ENCODE measurements at places on chromosomes 16 and 17. TPM values are rescaled to one million over a fixed set of nuclear protein-coding genes. Genes with fewer than 3 reads are reported as not detected.

Gene WSCD1
- total RNA-seq: 37.3 TPM

Gene PIPOX
- 2.0 TPM for total RNA-seq

Gene HS3ST3B1
- 0.13 TPM for total RNA-seq

Gene FOXC2
- total RNA-seq: 2.3 TPM

Gene PLCG2
- total RNA-seq: 7.7 TPM

Gene TBX21
- total RNA-seq: not detected

Gene PTX4
- total RNA-seq: not detected

Gene SECTM1
- total RNA-seq: 2.0 TPM

Gene JPT2
- total RNA-seq: 45.9 TPM

Gene SPATA20
- 47.2 TPM for total RNA-seq

Gene NPLOC4
- total RNA-seq: 103 TPM

Gene HOXB2
- 5.1 TPM for total RNA-seq

Gene SCGB1C2
- total RNA-seq: not detected

Gene HOXB8
- total RNA-seq: not detected

Gene SLFN14
- not detected for total RNA-seq
